ENCODE measurements at places on chromosomes 4 and X. TPM values are rescaled to one million over a fixed set of nuclear protein-coding genes. Genes with fewer than 3 reads are reported as not detected.
A peak's percentile ranks its signal among the peaks of the same experiment; 100 is the strongest.

- DNase-seq, result no peak
Observed at GRCh38 chr4:100849319-100849718, 331.5 kb upstream of the EMCN start.

DNA sequence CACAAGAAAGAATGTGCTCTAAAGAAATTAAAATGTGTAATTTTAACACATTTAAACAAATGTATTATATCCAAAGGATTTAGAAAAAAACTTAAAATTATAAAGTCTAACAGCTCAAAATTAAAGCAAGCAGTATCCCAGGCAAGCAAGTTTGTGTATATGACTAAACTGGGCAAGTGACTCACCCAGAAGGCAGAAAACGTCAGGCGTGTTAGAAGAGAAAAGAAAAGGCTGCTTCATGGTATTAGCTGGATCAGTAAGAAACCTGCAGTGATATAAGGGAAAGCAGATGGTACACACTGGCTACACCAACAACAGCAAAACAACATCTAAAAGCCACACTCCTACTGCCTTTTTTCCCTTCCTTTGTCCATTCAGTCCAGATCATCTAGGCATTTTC, 250.6 kb upstream of the NDST3 start:
- peak; percentile 31 for DNase-seq

- DNase-seq, result no peak
Observed at GRCh38 chr4:157459785-157460184, 239.3 kb downstream of the GRIA2 start.

DNA sequence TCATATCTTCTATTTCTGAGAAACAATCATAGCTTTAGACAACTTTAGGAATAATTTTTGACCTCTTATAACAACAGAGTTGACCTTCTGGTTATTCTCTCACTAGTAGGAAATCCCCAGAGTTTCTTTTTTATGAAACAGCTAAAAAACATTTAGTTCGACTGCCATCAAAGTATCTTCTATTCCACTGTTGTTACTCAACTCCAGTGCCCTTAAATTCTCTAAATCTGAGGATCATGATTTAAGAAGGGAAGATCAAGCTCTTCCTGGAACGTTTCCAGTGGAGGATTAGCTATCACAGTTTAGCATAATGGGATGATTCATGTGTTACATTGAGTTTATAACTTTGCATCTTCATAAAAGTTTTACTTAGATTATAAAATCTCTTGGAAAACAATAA, 134.9 kb upstream of the VEGFC start:
- no peak for DNase-seq

GRCh38 chr4:176090115-176090514, 24.5 kb downstream of the WDR17 start:
- DNase-seq, result no peak

TMEM131L gene
- 13.5 TPM for total RNA-seq

LAMP2 gene
- total RNA-seq, result 214 TPM

ITIH6 gene
- total RNA-seq, result not detected
